DMS153 (cell line): ENCODE measurements at places on chromosomes 16 and 17.

GRCh38 chr17:77223642-77224420 is 83.1 kb downstream of the SEC14L1 start:
- no peak for DNase-seq

DNA sequence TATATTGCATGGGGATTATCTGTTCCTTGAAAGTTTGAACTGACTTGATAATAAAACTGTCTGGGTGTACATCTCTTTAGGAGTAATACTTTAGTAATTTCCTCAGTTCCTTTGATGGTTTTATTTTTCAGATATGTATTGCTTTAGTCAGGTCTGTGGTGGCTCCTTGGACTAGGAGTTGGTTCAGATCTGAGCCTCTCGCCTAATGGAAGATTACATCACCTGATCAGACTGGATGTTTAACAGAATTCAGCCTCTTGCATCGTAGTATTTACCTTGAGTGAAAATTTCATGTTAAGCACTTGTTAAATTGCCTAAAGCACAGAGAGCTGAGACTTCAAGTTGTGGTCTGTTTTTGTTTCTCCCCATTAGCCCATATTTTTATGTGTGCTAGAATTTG is 267.3 kb downstream of the MAP2K4 start:
- DNase-seq: no peak

DNA sequence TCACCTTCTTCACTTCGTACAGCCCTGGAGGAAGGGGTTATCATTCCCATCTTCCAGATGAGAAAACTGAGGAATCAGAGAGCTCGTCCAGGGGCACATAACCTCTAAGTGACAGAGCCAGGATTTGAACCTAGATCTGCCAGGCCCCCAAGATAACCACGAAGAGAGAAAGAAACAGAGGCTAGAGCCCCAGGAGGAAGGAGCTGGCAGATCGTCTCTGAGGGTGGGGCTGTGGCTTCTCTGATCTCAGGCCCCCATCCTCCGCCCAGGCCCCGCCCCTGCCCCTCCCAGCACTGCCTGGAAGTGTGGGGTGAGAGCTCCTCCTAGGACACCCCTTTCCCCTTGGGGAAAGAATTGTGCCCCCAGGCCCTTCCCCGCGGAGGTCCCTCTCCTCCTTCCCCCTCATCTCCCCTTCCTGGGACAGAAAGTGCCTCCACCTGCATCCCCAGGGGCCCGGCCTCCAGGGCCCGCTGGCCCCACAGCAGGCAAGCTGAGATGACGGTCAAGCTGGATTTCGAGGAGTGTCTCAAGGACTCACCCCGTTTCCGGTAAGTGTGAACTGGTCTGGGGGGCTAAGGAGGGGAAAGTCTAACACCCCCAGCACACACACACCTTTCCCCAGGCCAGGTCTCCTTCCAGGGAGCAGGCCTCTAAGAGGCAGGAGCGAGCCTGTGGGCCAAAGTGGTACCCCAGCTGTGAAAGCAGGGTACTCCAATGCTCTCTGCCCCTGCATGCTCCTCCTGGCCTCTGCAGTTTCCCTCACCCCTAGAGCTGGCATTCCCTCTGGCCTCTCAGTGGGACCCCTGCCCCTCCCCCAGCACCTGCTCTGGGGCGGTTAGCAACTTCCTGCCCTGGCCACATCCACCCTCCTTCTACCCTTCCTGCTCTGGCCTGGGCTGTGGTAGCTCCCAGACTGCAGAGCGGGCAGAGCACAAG is at the start of gene ACAP1:
Gene ACAP1 (plus strand): TSS at position 290 of the 936 bp plus-strand sequence. CDS start 206 bp downstream, at position 496.
- DNase-seq: no peak

DNA sequence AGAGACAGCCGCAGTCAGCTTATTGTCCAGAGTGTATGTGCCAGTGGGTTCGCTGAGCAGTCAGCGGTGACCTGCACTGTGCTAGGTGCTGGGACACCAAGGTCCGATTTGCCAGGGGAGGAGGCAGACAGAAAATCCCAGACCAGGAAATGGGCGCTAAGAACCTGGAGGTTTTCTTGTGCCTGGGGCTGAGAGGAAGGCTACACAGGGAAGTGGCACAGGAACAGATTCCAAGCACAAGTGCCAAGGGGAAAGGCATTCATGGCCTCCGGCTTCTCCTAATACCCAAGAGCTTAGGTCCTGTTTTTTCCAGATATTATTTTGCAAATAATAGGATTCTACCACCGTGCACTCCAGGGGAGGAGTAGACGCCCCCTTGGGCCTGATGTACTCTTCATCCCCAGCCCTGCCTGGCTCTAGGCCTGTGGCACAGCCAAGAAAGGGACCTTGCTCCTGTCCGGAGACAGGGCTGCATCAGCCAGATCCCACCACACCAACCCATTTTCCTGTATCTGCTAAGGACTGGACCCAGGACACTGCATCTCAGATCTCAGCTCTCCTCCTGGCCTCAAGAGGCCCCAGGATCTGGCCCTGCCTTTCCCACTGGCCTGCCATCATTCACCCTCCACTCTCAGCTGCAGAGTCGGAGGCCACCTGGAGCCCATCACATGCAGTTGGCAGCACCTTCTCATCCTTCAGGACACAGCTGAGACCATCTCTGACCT is 187.2 kb downstream of the NTN1 start:
- DNase-seq: no peak

DNA sequence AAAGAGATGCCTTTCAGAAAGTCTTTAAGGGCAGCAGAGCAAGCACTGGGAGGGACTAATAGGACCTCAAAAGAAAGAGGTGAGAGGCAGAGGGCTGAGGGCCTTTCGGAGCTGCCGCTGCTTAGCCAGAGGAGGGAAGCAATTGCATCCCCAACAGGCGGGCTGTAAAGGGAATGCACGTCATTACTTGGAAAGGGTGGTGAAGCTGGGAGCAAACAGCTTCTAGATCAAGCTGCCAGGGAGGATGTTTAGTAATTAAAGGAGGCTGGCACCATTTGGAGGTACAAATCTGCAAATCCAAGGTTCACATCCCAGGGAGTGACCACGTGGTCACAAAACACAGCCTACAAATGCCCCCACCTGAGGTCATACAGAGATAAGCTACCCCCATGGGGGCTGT is 429.0 kb upstream of the RBFOX1 start:
- DNase-seq: no peak
